ENCODE measurements at places on chromosomes 6 and 20. TPM values are rescaled to one million over a fixed set of nuclear protein-coding genes. Genes with fewer than 3 reads are reported as not detected.

The ZDHHC14 gene
- total RNA-seq: 2.0 TPM

The WFDC9 gene
- not detected for total RNA-seq

The TOX2 gene
- total RNA-seq: 2.4 TPM

The BPIFB4 gene
- total RNA-seq: not detected

The CTSZ gene
- total RNA-seq: 76.6 TPM

The TFAP2A gene
- 0.43 TPM for total RNA-seq

The DCBLD1 gene
- 16.2 TPM for total RNA-seq

The LST1 gene
- total RNA-seq: not detected

The FOXP4 gene
- 41.3 TPM for total RNA-seq

The KCNK5 gene
- 34.2 TPM for total RNA-seq

The INSM1 gene
- 0.35 TPM for total RNA-seq

The LRRN4 gene
- 1.6 TPM for total RNA-seq

The KCNK17 gene
- 0.23 TPM for total RNA-seq

GRCh38 chr20:37314099-37314498, 24.6 kb downstream of the MANBAL start:
- no peak for DNase-seq

- DNase-seq: no peak
These were observed 345.1 kb downstream of the BTBD3 start for GRCh38 chr20:12262747-12263146.

DNA sequence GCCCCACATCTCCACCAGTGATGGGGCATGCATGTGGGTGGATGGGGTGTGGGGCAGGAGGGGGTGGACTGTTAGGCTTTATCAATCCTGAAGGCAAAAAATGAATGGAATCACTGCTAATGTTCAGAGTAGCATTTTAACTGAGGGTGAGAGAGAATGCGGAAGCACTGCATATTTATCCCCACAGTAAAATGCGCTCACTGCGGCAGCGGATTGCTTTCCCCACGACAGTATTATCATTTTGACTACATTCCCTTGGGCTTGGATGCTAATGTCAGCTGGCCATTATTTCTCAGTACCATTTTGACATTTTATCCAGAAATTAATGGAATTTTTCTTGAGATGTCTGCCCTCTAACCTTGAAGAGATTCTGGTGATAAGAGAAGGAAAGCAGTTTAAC, 13.4 kb downstream of the ALDH8A1 start:
- DNase-seq: no peak

GRCh38 chr20:652615-653109, 338 bp downstream of the SRXN1 start:
- peak; percentile 78 for DNase-seq

GRCh38 chr6:138455746-138456400, 43.4 kb downstream of the NHSL1 start:
- DNase-seq: no peak

DNA sequence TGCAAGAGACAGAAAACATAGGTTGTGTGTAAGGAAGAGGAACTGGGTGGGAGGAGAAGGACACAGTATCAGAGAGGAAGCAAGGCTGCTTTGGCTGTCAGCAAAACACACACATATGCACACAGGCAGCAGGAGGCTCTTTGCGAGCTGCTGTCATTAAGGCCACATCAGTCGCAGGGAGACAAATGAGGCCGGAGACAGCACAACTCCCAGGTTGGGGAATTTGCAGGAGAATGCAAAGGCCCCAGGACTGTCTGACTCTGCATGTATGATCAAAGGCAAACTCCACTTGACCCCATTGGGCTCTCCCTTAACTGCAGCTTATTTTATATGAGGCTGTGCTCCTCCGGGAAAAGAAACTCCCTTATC, 35.3 kb downstream of the METTL24 start:
- DNase-seq: peak; percentile 91

GRCh38 chr6:130252527-130253237, 29.9 kb upstream of the SAMD3 start:
- DNase-seq: no peak

DNA sequence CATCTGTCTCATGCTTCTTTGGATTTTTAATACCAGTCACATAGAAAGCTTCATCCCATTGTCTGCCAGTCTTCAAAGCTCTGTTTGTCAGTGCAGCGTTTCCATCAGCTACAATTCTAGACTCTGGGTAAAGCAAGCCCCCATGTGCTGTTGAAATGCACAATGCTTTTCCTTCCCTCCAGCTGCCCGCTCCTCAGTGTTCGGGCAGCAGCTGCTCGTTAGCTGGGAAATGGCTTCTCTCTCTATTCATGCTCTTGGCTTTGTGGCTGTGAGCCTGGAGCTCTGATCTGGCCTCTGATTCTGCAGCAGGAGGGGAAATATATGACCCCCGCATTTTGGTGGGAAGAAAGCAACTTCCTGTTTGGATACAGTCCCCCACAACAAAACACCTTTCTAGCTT, 213.0 kb upstream of the CDYL start:
- DNase-seq: no peak

DNA sequence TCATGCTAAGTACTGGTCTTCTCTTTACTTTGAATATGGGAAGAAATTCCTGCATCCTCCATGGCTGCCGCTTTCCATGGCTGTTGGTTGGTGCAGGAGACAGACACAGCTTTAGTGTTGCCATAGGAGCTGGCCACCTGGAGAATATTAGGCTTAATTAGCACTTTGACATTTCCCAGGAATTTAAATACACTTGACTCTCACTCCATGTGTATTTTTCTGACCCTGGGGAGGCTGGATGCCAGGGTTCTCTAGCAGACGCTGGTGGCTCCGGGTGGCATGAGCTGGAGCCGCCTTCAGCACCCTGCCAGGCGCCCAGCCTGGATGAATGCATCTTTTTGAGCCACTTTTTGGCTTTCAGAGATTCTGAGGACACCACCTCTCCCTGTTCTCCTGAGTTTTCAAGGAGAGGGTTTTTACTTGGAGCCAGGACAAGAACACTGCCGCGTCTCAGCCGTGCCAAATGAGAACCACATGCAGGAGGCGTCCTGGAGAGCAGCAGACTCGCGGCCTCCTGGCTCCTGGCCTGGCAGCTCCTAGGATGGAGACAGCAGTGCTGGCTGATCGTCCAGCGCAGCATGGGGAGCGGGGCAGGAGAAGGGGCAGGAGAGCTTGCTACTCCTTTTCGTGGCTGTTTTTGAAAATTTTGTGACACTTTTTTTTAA, 258.8 kb downstream of the SMOC2 start:
- no peak for DNase-seq

DNA sequence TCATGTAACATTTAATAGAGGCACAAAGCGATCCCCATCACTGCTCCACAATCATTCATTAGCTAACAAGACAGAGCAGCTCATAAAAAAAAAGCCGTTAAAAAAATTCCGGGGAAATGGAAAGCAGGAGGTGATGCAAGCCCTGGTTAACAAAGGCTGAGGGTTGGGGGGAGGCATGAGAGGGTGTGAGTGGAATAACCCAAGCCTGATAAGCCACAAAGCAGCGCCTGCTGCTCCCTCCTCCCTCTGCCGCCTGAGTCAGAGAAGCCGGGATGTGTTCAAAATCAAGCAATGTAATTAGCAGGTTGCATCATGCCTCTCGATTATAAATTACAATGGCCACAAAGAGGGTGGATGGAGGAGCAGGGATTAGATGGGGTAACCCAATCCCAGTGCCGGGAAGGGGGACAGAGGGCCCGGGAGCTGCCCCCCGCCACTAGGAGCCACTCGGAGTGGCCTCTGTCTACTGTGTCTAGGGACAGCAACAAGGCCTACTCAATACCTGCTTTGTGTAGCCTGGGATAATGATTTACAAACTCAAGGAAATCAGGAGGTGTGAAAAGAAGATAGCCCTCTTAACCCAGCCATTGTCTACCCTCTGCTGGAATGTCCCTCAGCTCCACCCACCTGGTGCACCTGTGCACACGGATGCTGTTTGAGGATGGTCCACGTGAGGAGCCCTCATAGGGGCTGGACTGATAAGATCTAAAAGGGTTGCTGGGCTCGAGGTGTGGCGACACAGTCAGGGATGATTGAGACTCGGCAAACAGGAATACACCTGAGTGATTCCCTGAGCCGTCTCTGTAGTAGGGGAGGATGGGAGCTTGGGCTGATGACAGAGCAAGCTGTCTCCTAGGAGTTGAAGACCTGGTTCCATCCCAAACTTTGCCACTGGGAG, 156.9 kb downstream of the VEGFA start:
- DNase-seq: peak; percentile 93

- DNase-seq: peak; percentile 48
These were observed at the start of gene LIME1 for GRCh38 chr20:63735859-63736718. Gene LIME1 (plus strand): TSS chr20:63736664. CDS start chr20:63737550, 886 bp downstream.

DNA sequence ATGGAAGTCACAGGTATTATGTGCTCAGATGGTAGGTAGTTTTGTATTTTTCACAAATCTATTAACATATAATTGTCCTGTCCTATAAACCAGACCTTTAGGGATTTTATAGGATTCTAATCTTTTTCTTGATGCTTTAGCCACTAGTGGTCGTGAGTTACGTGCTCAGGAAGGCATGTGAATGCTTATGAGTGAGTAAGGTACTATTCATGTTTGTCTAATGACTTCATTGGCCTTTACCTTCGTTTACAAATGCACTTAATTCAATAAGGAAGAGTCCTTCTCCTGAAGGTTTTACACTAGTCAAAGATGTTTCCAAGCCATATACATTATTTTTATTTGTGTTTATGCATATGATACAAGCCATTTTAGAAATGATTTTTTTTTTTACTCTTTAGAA, 23.0 kb downstream of the PACRG start:
- no peak for DNase-seq

DNA sequence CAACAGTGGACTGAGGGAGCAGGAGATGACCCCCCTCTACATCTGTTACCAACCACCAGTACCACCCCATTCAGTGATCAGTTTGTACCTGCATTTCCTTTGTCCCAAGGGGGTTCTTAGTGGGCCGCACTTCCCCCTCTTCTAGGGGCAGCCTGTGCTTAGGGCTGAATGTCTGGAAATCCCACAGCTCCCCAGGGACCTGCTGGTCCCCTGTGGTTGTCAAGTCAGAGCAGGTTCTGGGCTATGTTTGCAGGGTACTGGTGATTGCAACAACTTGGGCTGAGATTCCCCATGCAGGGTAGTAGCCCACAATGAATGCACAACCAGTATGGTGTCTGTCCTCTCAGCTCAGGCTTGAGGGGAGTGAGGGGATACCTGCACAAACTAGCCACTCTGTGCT, 39.7 kb upstream of the COL10A1 start:
- DNase-seq: no peak

DNA sequence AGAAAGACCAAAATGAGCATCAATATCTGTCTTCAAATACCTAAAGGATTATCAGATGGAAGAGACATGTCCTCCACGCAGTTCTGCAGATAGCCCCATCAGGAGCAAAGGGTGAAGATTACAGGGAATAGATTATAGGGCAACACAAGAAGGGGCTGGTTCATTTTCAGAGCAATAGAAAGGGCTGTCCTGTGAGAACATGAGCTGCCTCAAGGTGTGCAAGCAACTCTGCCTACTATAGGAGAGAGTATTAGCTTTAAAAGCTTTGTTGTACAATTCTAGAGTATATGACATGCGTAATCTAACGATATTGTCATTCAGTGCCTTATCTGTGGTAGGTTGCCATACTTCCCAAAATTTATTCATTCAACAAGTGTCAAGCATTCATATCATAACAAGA, 112.7 kb downstream of the NRSN1 start:
- no peak for DNase-seq

GRCh38 chr6:30834646-30835045, 49.7 kb upstream of the DDR1 start:
- no peak for DNase-seq

DNA sequence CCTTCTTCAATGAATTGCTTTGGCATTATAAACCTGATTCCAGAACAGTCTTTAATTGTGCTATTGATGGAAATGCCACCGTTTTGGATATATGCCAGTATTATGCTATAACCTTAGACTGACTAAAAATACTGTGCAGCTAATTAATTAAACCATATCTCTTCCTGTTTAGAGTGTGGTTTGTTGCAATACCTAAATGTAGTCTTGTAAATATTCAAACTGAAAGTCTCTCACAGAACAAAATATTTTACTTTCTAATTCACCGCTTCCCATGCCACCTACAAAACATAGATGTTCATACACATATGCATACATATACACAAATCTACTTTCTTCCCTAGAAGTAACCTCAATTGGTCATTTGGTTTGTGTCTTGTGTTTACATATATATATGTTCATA, 126.6 kb downstream of the SIM1 start:
- no peak for DNase-seq

GRCh38 chr20:14885661-14886060, 548.2 kb upstream of the FLRT3 start:
- no peak for DNase-seq

DNA sequence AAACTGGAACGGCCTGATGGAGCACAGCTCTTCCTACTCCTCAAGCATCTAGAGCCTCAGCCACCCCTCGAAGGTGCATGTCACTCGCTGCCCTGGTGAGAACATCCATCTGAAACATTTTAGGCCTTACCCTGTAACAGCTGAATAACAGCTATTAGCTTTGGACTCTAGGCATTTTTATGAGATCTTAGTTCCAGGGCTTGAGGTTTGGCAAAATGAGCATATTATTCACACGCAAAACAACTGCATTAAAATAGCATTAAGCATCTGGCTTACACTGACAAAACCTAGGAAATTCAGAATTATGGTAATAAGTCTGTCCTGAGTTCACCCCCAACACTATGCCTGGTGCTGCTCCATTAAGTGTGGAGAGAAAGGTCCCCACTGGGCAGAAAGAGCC, 56.1 kb downstream of the ADAT2 start:
- no peak for DNase-seq

GRCh38 chr20:63085151-63085861, 78.5 kb upstream of the BHLHE23 start:
- DNase-seq: no peak

- no peak for DNase-seq
These were observed 275.0 kb upstream of the PREP start for GRCh38 chr6:105677671-105678475.

DNA sequence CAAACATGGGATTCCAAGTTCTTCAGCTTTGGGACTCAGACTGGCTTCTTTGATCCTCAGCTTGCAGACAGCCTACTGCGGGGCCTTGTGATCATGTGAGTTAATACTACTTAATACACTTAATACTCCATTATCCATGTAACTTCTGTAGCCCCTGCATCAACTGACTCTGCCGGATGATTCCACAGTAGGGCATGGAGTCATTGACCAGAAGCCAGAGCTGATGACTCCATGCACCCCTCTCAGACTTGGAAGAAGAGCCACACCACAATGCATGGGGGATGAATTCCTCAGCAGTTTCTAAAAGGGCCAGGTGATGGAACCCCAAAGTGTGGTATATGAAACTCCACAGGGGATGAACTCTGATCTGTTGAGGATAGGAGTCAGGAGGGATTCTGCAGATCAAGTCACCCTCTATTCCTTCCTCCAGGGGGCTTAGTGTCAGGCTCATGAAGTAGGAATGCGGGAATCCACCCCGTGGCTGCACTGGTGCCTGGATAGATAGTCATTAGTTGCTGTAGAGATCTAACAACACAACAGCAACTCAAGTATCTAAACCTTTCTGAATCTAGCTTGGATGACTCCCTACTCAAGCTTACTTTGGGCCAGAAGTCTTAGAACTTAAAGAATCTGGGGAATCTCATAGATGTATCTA, 70.2 kb downstream of the GPR6 start:
- DNase-seq: peak; percentile 39

DNA sequence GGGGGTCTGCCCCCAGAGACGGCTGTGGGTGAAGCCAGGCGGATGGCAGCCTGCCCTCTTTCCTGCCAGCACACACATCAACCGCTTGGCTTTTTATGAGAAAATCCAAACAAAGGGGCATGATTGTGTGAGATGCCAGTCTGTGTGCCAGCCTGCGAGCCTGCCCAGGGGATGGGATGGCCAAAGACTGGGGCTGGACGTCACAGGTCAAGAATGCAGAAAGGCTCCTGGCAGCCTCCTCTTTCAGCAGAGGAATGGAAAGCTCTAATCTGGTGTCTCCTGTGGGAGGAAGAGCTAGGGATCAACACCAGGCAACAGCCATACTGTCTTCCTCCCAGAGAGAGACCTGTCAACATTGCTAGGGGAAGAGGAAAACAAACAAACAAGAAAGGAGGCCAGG, 15.8 kb downstream of the TUBB2B start:
- DNase-seq: peak; percentile 45

Measured in endodermal cell (in vitro differentiated cells).